Thyroid gland (tissue), 4 donors: ENCODE measurements at places on chromosomes 13 and 19. TPM values are rescaled to one million over a fixed set of nuclear protein-coding genes. Genes with fewer than 3 reads are reported as not detected.

DNA sequence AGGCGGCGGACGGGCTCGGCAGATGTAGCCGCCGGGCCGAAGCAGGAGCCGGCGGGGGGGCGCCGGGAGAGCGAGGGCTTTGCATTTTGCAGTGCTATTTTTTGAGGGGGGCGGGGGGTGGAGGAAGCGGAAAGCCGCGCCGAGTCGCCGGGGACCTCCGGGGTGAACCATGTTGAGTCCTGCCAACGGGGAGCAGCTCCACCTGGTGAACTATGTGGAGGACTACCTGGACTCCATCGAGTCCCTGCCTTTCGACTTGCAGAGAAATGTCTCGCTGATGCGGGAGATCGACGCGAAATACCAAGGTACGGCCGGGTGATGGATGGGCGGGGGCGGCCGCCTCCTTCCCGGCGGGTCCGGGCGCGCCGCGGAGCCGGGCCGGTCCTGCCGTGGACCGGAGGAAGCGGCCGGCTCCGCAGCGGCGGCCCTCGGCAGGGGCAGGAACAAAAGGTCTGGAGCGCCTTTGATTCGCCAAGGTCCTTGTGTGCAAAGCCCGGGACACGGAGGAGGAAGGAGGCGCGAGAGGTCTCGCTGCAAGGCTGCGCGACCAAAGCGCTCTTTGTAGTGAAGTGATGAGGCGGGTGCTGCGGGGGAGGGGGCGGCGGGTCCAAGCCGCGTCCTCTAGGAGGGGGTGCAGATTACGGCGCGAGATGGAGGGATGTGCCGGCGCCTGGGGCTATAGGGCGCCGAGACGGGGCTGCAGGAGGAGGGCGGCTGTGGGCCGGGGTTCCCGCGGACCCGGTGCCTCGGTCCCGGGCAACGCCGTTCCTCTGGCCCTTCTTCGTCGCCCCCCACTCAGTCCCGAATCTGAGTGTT is 689 bp downstream of the ING1 start:
- H3K36me3 ChIP-seq = no peaks in the 10 kb centered on the region
- DNase-seq = peak; percentile 61
- H3K4me3 ChIP-seq = peak overlapping the region; percentile 92

DNA sequence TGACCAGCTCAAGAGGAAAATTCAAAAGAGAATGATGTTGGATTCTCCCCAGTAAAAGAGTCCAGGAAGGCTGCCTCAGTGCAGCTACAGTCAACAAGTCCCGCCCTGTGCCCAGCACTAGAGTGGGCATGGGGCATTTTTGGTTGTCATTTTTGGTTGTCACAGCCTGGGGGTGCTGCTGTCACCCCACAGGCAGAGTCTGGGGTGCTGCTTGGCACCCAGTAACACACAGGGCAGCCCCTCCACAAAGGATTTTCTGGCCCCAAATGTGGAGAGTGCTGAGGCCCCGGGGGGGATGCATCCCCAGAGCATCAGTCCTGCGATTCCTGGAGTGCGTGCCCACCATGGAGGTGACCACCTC is 28.2 kb upstream of the TMEM255B start:
- H3K36me3 ChIP-seq = no peaks in the 10 kb centered on the region
- no peaks in the 10 kb centered on the region for H3K27me3 ChIP-seq

LRRC63 gene
- total RNA-seq = not detected

- no peaks in the 10 kb centered on the region for H3K36me3 ChIP-seq
- no peaks in the 10 kb centered on the region for H3K27me3 ChIP-seq
- no peak overlapping the region for H3K4me3 ChIP-seq
- H3K27ac ChIP-seq = no peak overlapping the region
Observed at GRCh38 chr19:43625918-43626579, 6.6 kb upstream of the ZNF428 start.

- H3K27me3 ChIP-seq = no peaks in the 10 kb centered on the region
- no peak overlapping the region for H3K27ac ChIP-seq
- H3K36me3 ChIP-seq = no peaks in the 10 kb centered on the region
- DNase-seq = no peak
- H3K4me3 ChIP-seq = no peak overlapping the region
- no peaks in the 10 kb centered on the region for H3K4me1 ChIP-seq
Observed at GRCh38 chr13:83332751-83333150, 549.5 kb downstream of the SLITRK1 start.

DNA sequence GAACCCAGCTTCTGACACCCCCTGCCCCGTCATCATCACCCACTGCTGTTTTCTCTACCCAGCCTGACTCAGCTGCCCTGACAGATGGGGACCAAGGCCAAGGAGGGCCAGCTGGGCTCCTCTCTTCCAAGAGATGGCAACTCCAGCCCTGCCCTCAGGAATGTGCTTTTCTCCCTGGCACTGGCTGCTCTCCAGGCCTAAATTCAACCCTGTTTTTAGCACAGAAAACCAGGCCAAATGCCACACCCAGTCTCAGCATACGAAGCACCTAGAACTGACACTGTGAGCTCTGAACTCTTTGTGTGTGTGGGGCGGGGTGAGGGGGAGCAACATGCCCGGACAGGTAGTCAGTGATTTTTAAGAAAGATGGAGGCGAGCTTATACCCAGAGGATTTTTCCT is 23.4 kb upstream of the IGFL1 start:
- no peaks in the 10 kb centered on the region for H3K36me3 ChIP-seq
- no peak for DNase-seq
- no peak overlapping the region for H3K27ac ChIP-seq
- H3K4me3 ChIP-seq = no peak overlapping the region
- H3K4me1 ChIP-seq = peaks cover under 1% of the 10 kb centered on the region
- H3K27me3 ChIP-seq = no peaks in the 10 kb centered on the region

CGB3 gene
- total RNA-seq = not detected

ARL11 gene
- 0.38 TPM for total RNA-seq

GRCh38 chr13:48680756-48681392 is 27.1 kb downstream of the CYSLTR2 start:
- no peaks in the 10 kb centered on the region for H3K4me1 ChIP-seq
- no peaks in the 10 kb centered on the region for H3K36me3 ChIP-seq
- no peak overlapping the region for H3K4me3 ChIP-seq
- no peak for DNase-seq

DNA sequence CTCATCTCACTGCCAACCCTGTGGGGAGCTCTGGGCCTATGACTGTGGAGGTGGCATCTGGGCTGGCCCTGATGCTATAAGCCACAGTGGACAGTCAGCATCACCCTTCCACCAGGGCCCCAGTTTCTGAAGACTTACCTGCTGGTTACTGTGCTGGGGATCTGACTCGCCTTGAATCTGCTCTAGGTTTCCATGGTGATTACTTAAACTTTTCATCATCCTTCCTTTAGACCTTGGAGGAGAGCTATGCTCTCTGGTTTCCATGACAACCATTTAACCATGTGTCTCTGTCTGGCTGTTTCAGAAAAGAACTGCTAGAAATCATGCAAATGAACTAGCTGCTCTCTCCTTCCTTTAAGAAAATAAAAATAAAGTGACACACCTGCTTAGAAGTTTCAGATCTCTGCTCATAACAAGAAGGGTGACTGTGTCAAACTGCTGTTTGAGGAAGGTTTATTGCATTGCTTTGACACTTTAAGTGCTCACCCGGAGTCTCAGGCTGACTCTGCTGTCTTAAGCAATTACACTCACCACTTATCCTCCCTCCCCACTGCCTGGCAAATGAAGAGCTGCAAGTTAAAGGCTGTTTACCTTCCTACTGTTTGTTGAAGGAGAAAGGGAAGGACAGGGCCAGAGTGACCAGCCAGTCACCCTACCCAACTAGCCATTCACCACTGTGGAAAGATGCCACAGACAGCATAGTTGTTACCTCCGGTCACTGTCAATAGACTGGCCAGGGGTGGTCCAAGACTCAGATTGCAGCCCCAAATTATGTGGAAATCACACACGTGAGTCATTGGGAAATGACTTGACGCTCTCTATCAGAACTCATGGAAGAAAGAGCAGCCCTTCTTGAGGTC is 87.6 kb downstream of the HSPH1 start:
- no peaks in the 10 kb centered on the region for H3K36me3 ChIP-seq
- H3K4me3 ChIP-seq = no peak overlapping the region
- H3K27ac ChIP-seq = no peak overlapping the region
- H3K4me1 ChIP-seq = no peaks in the 10 kb centered on the region
- DNase-seq = no peak
- H3K27me3 ChIP-seq = no peaks in the 10 kb centered on the region

ZNF490 gene
- total RNA-seq = 11.3 TPM

DNA sequence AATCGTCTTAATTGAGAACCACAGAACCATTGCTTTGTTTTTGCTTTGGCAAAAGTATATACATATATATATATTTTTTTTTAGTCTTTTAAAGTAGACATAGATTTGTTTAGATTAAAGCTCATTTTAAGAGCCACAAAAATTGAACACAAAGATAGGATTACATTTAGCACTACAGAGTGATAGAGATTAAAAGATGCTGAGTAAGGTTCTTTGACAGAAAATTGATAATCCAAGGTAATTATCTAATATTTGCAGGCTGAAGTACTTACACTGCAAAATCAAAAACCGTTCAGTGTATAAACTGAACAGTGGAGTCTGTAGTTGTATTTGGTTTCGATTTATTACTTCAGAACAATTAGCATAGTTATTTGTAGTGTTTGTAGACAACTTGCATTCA is 24.5 kb upstream of the ZNF98 start:
- no peaks in the 10 kb centered on the region for H3K4me1 ChIP-seq
- H3K36me3 ChIP-seq = no peaks in the 10 kb centered on the region
- no peak overlapping the region for H3K27ac ChIP-seq
- H3K4me3 ChIP-seq = no peak overlapping the region
- no peaks in the 10 kb centered on the region for H3K27me3 ChIP-seq

DNA sequence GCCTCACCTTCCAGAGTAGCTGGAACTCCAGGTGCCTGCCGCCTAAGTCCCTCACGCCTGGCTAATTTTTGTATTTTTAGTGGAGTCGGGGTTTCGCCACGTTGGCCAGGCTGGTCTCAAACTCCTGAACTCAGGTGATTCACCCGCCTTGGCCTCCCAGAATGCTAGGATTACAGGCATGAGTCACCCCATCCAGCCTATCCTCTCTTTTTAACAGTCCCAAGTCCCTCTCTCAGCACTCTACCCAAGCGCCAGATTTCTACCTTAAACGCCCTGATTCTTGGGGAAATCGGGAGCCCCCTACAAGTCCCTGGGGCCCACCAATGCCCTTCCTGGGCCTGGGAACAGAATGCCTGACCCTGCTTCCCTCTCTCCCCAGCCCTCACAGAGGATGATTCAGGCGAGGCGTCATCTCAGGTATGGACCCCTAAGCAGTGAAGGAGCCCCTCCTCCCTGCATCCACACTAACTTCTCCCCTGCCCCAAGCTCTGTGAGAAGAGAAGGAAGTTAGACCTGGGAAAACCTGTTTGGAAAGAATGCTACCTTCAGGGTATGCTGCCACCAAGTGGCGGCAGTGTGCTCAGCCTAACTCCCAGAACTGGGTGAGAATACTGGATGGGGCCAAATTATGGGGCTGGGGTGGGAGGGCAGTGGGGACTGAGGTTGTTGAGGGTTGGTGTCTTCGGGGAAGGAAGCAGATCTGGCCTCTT is 20.8 kb upstream of the EBI3 start:
- H3K27me3 ChIP-seq = no peaks in the 10 kb centered on the region
- H3K27ac ChIP-seq = no peak overlapping the region
- DNase-seq = no peak

GRCh38 chr13:111661052-111661451 is 340.6 kb downstream of the TEX29 start:
- no peak overlapping the region for H3K27ac ChIP-seq
- H3K27me3 ChIP-seq = no peaks in the 10 kb centered on the region
- no peaks in the 10 kb centered on the region for H3K36me3 ChIP-seq
- no peak for DNase-seq

DNA sequence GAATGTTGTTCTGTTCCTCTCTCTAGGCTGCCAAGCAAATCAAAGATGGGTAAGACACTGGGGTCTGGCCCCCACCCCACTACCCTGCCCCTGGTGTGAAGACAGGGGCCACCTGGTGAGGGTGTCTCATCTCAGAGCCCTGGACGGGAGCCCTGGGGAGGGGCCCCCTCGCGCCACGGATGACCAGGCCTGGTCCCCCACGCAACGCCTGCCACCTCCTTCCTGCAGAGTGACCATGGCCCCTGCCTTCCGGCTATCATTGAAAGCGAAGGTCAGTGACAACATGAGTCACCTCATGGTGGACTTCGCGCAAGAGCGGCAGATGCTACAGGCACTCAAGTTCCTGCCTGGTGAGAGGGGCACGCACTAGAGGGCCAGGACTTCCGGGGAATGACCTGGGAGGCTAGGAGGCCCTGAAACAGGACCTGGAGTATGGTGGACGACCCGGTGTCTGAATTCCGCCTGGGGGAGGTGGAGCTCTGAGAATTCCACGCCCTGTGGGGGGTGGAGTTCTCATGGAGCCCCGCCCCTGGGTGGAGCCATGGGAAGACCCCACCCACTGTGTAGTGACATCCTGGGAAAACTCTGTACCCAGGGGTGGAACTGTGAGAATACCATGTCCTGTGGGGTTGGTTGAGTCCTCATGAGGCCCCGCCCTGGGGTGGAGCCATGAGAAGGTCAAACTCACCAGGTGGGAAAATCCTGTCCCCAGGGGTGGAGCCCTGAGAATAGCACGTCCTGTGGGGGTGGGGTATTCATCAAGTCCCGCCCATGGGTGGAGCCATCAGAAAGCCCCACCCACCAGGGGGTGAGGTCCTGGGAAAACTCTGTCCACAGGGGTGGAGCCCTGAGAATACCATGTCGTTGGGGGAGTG is 6.1 kb downstream of the FSD1 start:
- H3K36me3 ChIP-seq = no peaks in the 10 kb centered on the region
- H3K27ac ChIP-seq = no peak overlapping the region
- no peak for DNase-seq
- no peaks in the 10 kb centered on the region for H3K27me3 ChIP-seq
- no peaks in the 10 kb centered on the region for H3K4me1 ChIP-seq

DNA sequence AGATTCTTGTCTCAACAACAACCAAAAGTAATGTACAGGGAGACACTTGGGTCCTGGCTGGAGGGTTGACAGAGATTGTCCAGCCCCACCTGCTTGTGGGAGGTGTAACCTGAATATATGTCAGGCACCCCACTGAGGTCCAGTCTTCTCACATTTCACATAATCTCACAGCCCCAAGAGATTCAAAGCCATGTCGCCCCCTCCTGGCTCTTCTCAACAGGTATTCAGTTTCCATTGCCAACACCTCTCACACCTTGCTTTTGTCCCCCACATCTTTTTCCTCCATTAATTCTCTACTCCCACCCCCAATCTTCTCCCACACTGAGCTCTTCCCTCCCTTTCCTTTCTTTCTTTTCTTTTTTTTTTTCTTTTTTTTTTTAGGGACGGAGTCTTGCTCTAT is 11.2 kb downstream of the UNC13A start:
- H3K36me3 ChIP-seq = no peaks in the 10 kb centered on the region
- H3K4me3 ChIP-seq = no peak overlapping the region
- peaks cover 9% of the 10 kb centered on the region for H3K4me1 ChIP-seq
- no peaks in the 10 kb centered on the region for H3K27me3 ChIP-seq
- no peak overlapping the region for H3K27ac ChIP-seq

DNA sequence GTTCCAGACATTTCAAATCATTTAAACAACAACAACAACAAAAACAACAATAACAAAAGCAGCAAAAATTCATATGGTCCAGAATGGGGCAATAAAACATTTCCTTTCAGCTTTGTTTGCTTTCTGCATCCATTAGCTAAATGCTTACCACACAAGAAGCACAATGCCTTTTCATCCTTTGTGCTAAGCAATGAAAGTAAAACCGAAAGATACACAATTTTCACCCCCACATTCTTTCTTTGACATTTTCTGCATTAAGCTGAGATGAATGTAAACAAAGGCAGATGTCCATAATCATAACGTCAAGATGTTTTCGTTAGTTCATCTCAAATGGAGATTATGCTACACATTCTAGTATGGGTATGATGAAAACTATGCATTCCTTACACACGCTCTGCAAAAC is 568.5 kb downstream of the SLITRK6 start:
- no peak overlapping the region for H3K27ac ChIP-seq
- H3K27me3 ChIP-seq = no peaks in the 10 kb centered on the region
- DNase-seq = no peak
